ENCODE measurements at places on chromosomes 16 and 17. TPM values are rescaled to one million over a fixed set of nuclear protein-coding genes. Genes with fewer than 3 reads are reported as not detected.

Gene SLC16A5
- total RNA-seq, result 65.0 TPM

DNA sequence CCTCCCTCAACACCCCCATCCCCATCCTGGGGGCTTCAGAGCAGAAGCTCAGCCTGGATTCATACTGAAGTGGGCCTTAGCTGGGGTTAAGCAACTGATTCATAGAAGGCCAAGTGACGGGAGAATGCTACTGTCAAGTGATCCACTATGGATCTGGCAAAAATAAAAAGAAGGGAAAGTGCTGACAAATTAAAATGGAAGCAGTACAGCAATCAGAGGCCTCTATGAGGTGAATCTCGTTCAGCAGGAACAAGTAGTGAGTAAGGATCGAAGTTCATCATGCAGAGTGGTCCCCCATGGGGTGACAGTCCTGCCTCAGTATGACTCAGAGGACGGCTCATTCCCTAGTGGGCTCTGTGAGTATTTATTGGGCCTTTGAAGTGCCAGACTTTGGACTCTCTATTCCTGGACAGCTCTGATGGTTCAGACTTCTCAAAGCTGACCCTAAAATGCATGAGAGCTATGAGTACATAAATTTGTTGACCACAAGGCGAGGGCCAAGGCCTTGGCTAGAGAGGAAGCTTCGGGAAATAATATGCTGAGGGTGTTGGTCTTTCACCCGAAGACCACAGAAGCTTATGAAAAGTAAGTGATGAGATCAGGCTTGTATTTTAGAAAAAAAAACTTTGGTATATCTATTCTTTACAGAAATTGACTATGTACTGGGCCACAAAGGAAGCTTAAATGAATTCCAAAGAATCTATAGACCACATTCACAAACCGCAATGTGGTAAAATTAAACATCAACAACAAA lies 5.3 kb upstream of the NSMCE1 start:
- no peak for DNase-seq

GRCh38 chr17:61467416-61468262 lies 15.4 kb downstream of the TBX4 start:
- DNase-seq, result no peak

GRCh38 chr17:152860-153420 lies 15.6 kb downstream of the SCGB1C2 start:
- DNase-seq, result no peak

- no peak for DNase-seq
Measured at GRCh38 chr17:45370949-45371413, 54.2 kb upstream of the MAP3K14 start.

GRCh38 chr16:13108126-13108525 lies 206.7 kb downstream of the SHISA9 start:
- no peak for DNase-seq

Gene NOD2
- total RNA-seq, result 2.8 TPM

Measured in prostate gland (tissue), 2 donors.